Hematopoietic multipotent progenitor cell treated with erythropoietin and hydrocortisone succinate and interleukin-3 and kit ligand, for 4 days (in vitro differentiated cells): ENCODE measurements at places on chromosomes 3 and 15.

DNA sequence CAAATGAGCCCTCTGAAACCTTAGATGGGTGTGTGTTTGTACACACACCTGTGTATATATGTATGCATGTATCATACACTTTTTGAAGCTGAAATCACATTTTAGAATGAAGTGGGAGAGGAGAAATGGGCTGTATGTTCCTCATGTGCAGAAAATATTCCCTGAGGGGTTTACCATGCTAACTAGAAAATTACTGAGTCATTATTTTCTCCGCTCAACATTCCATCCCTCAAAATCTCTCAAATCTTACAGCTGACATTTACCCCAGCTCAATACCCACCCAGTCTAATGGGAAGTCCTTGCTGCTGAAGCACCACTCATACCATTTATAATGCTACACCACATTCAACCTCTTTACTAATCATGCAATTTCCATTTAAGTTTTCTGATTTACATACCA lies 138.6 kb downstream of the P2RY1 start:
- DNase-seq = no peak

DNA sequence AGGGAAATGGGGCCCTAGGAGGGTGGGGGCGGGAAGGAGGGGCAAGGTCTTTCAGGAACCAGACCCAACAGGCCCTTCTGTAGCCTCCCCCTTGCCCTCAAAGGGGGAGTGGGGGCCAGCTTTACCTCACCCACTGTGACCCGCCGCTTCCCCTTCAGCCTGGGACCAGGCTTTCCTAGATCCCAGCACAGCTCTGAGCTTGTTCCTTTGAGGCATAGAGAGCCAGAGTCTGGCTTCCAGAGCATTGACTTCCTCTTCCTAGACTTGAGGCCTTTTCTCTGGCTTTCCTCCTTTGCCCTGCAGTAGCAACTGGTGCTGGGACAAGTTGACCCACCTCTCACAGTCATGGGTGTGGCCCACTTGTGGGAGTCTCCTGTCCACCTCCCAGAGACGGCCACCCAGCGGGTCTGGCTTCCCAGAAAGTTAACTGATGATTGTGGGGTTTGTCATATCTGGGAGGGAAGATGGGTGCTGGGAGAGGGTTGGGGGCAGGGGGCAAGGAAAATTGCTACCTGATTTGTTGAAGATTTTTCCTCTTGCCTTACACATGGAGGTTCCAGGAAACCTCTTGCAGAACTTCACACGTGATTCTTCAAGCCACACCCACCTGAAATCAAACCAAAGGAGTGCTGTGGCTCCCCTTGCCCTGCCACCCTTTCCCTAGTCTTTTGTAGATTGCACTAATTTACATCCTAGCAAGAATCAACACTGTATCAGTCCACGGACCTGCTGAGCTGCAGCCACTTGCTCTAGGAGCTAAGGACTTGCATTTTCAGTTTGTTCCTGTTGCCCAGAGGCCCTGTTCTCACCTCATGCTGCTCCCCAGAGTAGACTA lies 4.1 kb upstream of the CHST14 start:
- no peak for DNase-seq

DNA sequence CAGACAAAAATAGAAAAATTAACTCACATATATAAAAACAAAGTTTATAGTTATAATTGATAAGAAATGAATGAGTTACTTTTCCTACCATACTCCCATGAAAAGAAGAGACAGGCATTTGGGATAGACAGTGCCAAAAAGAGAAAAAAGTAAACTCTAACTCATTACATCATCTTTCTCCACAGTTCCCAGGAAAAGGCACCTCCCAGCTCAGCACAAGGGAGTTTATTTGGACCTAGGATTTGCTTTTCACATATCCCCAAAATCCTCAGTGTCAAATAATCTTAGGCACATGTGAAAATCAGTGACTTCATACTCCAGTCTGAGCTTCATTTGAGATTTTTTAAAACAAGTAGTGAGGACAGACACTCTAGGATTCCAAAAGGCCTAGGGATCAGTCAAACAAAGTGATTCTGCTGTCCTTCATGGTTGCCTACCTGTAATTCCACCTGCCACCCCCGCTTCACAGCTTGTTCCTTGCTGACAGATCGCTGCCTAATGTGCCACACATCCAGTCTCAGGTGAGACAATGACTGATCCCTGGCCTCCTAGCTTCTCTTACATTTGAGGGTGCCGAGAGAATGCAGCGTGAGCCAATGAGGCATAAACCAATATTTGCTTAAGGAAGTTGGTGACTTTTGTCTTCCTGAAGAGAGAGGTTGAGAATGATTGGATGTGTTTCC lies 573.7 kb downstream of the TBL1XR1 start:
- DNase-seq = no peak

DNA sequence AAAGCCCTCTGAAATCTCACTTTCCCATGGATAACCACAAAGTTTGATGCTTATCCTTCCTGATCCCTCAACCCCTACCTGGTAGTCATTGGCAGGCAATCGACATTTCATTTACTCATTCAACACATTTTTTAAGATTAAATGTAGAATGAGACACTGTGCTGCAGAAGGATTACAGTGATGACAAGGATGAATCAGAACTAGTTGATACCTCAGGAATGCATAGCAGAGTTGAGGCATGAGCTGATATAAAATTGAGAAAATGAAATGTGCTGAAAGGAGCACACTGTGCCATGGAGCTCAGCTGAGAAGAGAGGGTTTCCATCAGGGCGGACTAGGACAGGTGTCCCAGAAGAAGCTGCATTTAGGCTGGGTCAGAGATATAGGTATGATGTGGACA lies 48.9 kb upstream of the ACTL6A start:
- DNase-seq = no peak

DNA sequence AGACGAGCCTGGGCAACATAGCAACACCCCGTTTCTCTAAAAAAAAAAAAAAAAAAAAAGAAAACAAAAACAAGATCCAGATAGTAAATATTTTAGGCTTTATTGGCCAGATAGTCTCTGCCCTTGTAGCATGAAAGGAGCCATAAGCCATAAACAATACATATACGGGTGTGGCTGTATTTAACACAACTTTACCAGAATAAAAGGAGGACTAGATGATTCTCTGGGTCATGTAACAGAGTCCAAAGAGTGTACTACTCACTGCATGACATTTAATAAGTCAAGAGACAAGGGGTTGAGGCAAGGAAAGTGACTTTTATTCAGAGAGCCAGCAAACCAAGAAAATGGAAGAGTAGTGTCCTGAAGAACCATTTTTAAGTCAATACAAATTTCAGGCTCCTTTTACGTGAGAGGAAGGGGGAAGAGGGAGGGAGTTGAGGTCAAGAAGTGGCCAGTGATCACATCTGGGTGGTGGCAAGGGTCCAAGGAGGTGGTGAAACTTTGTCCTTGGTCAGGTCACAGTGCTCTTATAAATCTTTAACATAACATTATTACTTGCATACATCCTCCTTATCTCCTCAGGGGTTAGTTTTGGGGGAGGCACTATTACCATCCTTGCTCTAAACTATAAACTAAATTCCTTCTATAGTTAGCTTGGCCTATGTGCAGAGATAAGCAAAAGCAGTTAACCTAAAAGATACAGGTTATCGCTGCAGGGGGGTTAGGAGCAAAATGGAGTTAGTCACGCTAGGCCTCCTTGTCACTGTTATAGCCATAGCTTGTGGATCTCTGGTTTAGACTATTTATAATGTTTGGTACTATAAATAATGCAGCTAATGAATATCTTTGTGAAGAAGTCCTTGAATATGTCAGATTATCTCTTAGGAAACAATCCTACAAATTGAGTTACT lies 46.1 kb downstream of the METTL6 start:
- DNase-seq = no peak

DNA sequence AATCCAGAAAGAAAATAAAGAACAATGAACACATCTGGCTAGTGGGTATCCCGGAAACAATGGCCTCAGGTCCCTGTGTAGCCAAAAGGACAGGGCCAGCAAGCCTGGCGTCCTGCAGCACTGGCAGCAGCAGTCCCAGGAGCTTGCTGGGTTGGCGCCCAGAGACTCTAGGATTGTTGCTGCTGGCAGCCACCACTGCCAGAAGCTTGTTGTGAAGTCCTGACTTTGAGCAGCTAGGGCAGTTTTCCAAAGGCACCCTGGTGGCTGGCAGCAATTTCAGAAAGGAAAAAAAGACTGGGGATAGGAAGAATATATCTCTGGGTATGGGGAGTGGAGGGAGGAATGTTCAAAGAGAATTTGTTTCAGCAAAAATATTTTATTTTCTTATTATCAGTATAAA lies 11.3 kb downstream of the SHQ1 start:
- DNase-seq = no peak

GRCh38 chr3:187906416-187906815 lies 161.1 kb upstream of the BCL6 start:
- no peak for DNase-seq

DNA sequence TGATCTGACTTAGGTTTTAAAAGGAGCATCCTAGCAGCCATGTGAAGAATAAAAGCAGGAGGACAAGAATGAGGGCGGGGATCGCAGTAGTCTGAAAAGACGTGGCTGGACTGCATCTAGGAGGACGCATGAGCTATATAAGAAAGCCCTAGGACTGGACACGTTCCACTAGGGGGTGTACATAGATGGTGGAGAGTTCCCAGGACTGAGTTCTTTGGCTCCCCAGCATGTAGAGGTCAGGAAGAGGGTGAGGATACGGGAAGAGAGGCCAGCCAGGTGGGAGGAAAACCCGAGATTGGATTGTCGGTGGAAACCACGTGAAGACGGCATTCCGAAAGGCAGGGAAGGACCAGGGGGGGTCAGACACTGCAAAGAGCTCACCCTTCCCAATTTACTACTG lies 64.2 kb upstream of the CFAP161 start:
- DNase-seq = no peak

- no peak for DNase-seq
Measured at GRCh38 chr15:35061161-35061824, 23.8 kb downstream of the NANOGP8 start.

DNA sequence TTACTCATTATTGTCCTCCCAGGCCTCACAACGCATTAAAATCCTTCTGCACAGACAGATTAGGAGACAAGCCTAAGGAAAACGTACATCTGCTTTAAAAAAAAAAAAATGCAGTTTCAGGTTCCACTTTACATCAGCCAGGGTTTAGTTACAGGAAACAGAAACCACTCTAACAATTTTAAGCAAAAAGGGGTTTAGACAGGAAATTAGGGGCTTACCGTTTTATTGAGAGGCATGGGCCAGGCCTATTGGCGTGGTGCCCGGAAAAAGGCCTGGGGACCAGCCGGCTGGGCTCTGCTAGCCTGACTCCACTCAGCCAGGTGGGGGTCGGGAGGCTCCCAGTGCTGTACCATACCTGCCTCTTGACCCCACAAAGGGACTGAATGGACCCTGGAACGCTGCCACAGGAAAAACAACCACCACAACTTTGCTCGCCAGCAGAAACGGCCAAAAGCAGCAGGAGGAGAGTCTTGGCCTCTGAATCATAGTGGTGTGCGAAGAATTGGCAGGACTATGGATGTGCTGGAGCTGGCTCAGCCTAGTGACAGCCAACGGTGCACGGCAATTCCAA lies 124.3 kb downstream of the CHSY1 start:
- peak; percentile 83 for DNase-seq

- peak; percentile 92 for DNase-seq
Measured at GRCh38 chr3:87796137-87796842, 262.5 kb downstream of the CGGBP1 start.

GRCh38 chr15:42155546-42156242 lies 742 bp downstream of the PLA2G4F start:
- DNase-seq = peak; percentile 14

- DNase-seq = peak; percentile 46
Measured at GRCh38 chr15:52115598-52116427, 3.2 kb upstream of the BCL2L10 start.

- DNase-seq = peak; percentile 46
Measured at GRCh38 chr3:172717493-172718088, 6.7 kb upstream of the NCEH1 start.

- no peak for DNase-seq
Measured at GRCh38 chr15:62588938-62589670, 424.0 kb upstream of the C2CD4B start.
